Stimulated activated CD4-positive, alpha-beta T cell treated with anti-CD3 and anti-CD28 coated beads, Interleukin-1b, Interleukin-23, amount 100 ng/mL, for 24 hours (primary cell): ENCODE measurements at places on chromosomes 2 and 18.

GRCh38 chr18:49743117-49743567, 70.2 kb downstream of the ACAA2 start:
- no peak for DNase-seq

DNA sequence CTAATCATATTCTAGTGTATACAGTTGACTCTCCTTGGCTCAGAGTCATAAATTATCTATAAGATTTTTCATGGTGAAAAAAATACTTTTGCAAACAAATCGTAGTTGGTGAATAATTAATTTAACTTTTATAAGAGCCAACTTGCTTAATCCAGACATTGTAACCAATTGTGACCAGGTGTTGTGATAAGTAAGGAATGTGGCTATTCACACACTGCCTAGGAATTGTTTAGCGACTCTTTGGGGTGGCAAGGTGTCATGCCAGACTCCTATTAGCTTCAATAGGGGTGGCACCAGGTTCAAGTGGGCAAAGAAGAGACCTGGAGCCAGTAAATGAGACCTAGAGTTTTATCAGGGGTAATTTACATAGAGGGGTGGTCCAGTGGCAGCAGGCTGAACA, 344.7 kb upstream of the PKDCC start:
- no peak for DNase-seq

DNA sequence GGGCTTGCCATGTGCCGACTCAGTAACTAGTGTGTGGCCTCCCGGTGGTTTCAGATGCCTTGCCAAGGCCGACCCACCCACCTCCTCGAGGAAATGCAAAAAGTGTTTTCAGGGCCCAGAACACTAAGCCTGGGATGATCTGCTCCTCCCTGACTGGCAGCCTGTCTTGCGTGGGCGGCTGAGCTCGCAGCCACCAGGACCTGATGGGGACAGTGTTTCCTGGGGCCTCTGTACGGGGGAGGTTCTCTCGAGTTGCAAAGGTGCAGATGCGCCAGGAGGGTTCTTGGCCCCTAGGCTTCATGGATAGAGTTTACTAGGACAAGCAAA, 85.2 kb downstream of the GLI2 start:
- DNase-seq: no peak

- DNase-seq: no peak
Observed at GRCh38 chr2:242063850-242064249, 194.3 kb downstream of the RTP5 start.

DNA sequence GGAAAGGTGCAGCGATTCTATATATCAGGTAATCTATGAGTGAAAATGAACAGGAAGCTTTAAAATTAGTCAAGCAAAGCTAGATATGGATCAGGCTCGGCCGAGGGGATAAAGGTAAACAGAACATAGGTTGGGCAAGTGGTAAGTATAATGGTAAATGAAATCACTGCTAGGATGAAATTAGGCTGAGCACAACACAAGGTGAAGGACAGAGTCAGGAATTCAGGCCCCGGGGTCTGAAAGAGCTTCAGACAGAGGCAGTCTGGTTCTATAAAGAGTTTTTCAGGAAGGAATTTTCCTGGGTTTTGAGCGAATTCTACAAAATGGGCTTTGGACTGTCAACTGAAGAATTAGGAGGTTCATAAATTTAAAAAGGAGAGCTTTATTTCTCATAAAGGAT, 513.2 kb upstream of the CDH2 start:
- no peak for DNase-seq

- DNase-seq: no peak
Observed at GRCh38 chr2:19744456-19745199, 157.2 kb downstream of the TTC32 start.

- DNase-seq: no peak
Observed at GRCh38 chr2:101356521-101356920, 30.8 kb downstream of the CREG2 start.

DNA sequence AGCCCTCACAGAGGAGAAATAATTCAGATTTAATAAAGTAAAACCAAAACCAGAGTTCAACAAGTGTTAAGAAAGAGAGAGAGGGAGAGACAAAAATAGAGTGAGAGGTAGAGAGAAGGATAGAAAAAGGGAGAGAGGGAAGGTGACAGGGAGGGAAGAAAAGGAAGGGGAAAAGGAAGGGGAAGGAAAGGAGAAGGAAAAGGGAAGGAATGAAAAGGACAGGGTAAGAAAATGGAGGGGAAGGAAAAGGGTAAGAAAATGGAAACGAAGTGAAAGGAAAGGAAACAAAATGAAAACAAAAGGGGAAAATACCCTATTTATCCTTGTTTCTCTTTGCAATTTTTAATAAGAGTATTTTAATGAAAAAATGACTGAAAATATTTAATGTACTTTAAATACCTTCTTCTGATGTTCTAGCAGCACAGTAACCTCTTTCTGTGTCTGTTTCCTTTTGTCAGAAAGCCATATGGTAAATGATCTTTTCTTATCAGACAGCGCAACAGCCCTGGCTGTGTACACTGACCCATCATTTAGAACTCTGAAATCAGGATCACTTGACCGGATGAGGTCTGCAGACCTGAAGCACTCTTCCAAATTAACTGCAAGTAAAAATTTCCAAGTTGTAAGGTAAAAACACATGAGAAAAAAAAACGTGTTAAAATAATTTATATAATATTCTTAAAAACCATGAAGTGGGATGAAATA, 11.8 kb downstream of the DSC3 start:
- DNase-seq: no peak
